ENCODE measurements at places on chromosomes 7 and 10. TPM values are rescaled to one million over a fixed set of nuclear protein-coding genes. Genes with fewer than 3 reads are reported as not detected.

DNA sequence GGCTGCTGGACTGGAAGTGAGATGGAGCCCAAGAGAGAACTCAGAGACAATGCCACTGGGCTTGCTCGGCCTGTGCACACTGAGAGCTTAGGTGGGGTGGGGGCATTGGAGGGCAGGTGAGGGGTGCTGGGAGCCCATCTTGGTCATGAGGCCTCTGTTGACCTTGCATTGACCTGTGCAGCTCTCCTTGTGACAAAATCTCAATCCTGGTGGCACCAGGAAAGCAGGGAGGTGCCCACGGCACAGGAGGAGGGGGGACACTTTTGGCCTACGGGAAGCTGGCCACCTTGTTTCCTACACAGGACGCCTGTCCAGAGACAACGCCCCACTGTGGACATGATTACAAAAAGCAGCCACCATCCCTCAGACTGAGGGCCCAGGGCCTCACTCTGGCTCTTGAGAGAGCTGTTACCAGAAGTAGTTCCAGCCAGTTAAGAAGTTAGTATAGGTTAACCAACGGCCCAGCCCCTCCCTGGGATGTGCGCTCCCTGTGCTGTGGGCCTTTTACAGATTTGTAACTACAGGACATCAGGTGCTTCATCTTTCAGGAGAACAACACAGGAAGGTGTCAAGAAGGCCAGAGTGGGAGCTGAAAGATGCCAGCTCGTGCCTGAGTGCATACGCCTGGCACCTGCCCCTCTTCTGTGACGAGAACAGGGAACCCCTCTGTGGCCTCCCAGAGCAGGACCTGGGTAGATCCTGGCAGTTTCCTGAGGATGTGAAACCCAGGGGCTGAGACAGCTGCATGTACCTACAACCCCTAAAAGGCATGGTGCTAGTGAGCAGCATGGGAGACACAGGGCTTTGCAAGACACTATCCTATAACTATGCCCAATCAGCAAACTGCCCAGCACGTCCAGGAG lies 10.3 kb downstream of the PKD1L1 start:
- DNase-seq = no peak

GRCh38 chr7:57305192-57305748 lies 144.7 kb upstream of the ZNF716 start:
- DNase-seq = no peak

- DNase-seq = no peak
Observed at GRCh38 chr7:136183981-136184380, 206.8 kb upstream of the MTPN start.

DNA sequence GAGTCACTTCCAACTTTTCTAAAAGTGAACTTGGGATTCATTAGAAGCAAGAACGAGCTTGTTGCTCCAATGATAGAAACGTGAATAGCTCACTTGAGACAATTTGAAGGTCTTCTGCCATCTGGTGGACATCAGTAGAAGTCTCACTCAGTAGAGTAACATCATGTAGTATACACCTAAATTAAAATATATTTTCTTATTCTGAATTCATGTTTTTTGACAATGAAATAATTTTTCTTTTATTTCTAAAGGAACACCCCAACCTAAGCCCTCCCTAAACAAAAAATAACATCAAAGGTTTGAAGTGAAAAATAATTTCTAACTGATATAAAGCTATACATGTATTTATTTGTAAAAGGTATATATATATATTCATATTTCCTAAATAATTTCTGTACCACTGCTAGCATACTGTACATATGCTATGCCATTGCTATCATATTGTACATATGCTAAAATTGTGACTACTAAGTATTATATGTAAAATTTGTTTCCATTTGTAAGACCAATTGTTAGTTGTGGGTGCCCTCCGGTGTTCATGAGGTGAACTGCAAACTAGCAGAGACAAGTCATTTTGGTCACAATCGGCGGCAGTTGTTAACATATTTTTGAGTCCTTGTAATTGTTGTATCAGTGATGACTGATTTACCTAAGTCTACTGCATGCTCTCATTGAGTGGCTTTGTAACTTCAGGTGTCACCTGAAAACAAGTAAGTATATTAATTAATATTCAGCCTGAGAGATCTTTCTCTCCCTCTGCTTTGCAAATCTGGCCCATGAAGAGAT lies 121.9 kb downstream of the PTPRZ1 start:
- DNase-seq = peak; percentile 48

GRCh38 chr10:11272915-11273389 lies 255.3 kb downstream of the CELF2 start:
- DNase-seq = no peak

- no peak for DNase-seq
Observed at GRCh38 chr7:40202851-40203250, 68.0 kb downstream of the SUGCT start.

DNA sequence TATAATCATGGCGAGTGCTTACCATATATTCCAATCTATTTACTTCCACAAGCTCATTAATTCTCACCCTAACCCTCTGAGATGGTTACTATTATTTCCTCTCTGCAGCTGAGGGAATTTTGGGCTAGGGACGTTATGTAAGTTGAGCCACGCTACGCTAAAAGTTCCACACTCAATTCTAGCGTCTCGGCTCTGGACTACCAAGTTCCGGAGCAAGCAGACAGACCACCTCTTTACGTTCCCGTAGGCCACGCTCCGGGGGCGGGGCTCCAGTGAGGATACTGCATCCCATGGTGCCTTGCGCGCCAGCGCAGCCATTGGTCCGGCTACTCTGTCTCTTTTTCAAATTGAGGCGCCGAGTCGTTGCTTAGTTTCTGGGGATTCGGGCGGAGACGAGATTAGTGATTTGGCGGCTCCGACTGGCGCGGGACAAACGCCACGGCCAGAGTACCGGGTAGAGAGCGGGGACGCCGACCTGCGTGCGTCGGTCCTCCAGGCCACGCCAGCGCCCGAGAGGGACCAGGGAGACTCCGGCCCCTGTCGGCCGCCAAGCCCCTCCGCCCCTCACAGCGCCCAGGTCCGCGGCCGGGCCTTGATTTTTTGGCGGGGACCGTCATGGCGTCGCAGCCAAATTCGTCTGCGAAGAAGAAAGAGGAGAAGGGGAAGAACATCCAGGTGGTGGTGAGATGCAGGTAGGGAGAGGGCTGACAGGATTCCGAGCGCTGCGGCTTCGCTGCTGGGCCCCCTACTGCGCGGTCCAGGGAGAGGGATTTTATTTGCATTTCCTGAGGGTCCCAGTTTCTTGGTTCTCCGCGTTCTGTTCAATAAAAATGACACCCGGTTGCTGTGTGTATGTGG lies at the start of gene KIF11:
KIF11 (plus strand) TSS at position 370 of the 858 bp plus-strand sequence; CDS start at position 616, 246 bp downstream.
- DNase-seq = peak; percentile 99

- no peak for DNase-seq
Observed at GRCh38 chr10:123154711-123155505, 706 bp downstream of the BUB3 start.

GRCh38 chr7:8922726-8923125 lies 489.3 kb downstream of the NXPH1 start:
- DNase-seq = no peak

DNA sequence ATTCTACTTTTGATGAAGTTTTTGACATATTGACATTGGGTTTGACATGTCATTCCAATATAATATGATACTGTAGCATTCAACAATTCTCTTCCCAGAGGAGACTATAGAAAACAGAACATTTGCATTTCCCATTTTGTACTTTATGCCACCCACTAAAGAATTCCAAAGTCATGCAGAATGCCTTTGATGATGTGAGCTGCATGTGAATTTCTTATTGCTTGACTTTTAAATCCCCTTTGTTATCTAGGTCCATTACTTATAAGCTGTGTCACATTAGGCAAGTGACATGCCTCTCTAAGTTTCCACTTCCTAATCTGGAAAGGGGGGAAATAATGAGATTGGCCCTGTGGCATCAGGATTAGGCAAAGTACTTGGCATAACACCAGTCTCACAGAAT lies 436.7 kb downstream of the AUTS2 start:
- DNase-seq = no peak

COL26A1 gene
- 0.29 TPM for total RNA-seq

PLCE1 gene
- 3.5 TPM for total RNA-seq
